Muscle of arm (tissue), 14 donors: ENCODE measurements at places on chromosomes 11 and 22. TPM values are rescaled to one million over a fixed set of nuclear protein-coding genes. Genes with fewer than 3 reads are reported as not detected.

Gene KCNK4
- not detected for polyA plus RNA-seq

Gene RTN4R
- 6.7 TPM for polyA plus RNA-seq

Gene KCNQ1
- 2.5 TPM for polyA plus RNA-seq

Gene FBXO3
- polyA plus RNA-seq: 26.2 TPM

Gene KCNK7
- polyA plus RNA-seq: 1.6 TPM

Gene P2RY6
- 2.4 TPM for polyA plus RNA-seq

Gene FOLR3
- not detected for polyA plus RNA-seq

Gene MUC6
- polyA plus RNA-seq: 0.21 TPM

Gene SULT4A1
- polyA plus RNA-seq: 1.8 TPM

- DNase-seq: no peak
Observed at GRCh38 chr11:30424321-30424720, 101.4 kb downstream of the ARL14EP start.

DNA sequence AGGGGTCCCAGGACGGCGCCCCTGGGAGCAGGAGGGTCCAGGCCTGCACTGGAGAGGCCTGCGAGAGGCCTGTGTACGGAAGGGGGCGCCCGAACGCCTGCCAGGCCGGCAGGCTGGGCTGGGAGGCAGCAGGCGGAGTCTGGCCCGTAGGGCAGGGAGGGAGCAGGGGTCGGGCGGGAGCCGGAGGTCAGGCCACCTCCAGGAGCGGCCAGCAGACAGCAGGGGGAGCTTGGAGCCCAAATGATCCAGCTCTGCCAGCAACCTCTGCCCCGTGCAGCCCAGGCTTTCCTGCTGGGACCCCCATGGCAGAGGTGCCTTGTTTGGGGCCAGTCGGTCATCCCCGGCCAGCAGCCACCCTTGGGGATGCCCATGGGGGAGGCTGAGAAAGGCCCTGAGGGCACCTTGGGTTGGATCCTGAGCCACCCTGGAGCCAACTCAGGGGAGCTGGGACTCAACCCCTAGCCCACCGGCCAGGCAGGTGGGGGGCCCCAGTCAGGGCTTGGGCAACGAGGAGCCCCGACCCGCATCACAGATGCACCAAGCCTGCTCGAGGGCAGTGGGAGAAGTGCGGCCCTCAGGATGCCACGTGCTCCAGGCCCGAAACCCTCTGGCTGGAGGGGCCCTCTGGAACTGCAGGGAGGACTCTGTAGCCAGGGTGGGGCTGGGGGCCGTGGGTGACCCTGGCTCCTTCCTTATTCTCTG is 9.6 kb upstream of the SYT8 start:
- DNase-seq: no peak

- no peak for DNase-seq
Observed at GRCh38 chr11:2474059-2474901, 29.5 kb downstream of the KCNQ1 start.

- peak; percentile 84 for DNase-seq
Observed at GRCh38 chr11:12376259-12377081, 901 bp upstream of the PARVA start.

DNA sequence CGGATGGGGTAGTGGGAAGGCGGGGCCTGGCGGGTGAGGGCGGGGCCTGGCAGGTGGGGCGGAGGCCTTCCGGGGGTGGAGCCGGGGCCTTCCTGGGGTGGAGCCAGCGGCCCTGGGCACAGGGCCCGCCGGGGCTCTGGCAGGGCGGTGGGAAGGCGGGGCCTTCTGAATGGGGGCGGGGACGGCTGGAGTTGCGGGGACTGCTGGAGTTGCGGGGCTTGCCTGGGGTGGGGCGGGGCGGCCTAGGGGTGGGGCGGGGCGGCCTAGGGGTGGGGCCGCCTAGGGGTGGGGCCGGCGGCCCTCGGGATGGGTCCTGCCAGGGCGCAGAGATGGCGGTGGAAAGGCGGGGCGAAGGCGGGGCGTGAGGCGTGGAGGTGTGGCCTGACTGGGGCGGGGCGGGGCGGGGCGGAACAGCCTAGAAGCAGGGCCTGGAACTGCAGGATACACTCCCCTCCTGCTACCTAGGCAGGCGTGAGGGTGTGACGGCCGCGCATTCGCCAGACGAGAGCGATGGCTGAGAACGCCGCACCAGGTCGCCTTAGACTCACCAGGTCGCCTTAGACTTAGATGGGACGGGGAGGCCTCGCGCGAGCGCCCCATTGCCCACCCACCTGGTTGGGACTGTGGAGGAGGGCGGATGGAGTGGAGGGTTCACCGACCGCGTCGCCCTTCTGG is 19.3 kb downstream of the RRP7A start:
- peak; percentile 32 for DNase-seq

DNA sequence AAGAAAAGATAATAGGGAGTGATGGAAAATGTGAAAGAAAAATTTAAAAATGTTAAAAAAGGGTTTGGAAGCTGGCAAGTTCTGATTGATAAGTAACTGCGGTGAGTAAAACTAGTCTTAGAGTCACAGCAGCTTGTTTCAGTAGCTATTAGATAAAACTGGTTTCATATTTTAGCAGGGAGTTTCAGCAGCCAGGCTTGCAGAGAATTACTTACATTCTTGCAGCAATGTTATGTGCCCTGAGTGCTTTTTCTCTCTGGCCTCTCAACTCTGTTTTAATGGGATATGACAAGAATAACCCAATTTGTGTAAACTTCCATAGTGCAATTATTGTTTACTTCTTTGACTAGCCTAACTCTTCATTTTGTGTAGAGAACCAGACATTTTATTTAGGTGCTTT is 33.6 kb downstream of the PPME1 start:
- no peak for DNase-seq

GRCh38 chr11:8933931-8934330 is 1.2 kb upstream of the C11orf16 start:
- DNase-seq: no peak

DNA sequence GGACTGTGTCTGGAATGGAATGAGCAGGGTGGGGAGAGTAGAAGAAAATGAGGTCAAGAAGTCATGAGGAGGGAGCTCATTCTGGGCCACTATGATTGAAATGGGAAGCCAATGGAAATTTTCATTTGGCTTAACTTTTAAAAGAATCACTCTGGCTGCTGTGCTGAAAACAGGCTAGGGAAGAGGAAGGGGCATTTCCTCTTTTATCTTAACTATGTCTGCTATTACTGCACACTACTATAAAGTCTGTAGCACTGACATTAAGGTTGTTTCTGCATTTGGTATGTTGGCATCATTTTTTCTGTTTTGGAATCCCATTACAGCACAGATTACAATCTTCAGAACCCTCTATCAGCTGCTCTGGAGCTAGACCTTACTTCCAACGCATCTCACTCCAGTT is 8.2 kb downstream of the PATL1 start:
- DNase-seq: no peak

- DNase-seq: no peak
Observed at GRCh38 chr22:24830205-24830979, 24.4 kb downstream of the SGSM1 start.

GRCh38 chr11:1193326-1194230 is 29.3 kb upstream of the MUC5B start:
- DNase-seq: no peak

DNA sequence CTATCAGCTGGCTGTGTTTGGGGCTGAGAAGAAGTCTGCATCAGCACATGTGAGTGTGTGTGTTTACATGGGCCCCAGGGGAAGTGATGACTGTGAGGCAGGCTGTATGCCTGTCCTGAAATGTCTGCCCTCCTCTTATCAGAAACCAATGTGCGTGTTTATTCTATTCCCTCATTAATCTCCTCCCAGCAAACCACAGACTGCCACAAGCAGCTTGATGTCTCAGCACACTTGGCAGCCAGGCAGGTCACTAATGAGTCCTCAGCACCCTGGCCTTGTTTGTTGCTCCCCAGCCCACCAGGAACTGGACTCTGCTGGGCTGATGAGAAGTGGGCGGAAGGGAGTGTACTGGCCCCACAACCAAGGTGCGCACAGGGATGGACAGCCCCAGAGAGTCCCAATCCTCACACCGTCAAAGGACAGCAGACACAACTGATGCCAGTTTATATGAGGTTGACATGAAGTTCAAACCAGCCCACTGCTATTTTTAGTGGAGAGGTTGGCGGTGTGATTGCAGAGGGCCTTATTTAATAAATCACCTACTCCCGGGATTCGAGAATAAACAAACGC is 225.8 kb downstream of the ETS1 start:
- DNase-seq: no peak

GRCh38 chr11:30344085-30344484 is 21.2 kb downstream of the ARL14EP start:
- no peak for DNase-seq

- DNase-seq: no peak
Observed at GRCh38 chr11:12260731-12261521, 116.4 kb upstream of the PARVA start.

DNA sequence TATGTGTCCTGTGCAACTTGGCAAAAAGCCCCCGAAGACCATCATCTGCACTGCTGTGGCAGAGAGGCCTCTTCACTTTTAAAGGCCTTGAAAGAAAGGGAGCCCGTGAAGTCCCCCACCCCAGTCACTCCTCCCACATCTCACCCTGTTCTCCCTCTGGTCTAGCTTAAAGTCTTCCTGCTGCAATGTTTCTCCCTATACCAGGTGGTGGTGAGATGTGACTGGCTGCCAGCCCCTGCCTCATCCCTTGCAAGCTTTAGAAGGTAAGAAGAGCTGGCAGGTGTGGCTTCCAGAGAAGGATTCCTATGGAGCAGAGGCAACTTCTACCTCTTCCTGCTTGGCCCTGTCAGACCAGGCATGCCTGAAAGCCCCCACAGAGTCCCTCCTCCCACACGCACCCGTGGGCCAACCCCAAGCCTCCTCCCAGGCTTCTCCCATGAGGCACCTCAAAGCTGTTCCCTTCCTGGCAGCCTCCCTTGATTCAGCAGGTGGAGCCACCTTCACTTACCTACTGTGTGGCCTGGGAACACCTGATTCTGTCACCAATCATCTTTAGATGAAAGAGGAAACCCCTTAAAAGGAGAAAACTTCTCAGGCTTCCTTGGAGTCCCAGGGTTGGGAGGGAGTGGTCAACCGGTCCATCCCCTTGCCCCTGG is 4.0 kb upstream of the TRIM29 start:
- no peak for DNase-seq

DNA sequence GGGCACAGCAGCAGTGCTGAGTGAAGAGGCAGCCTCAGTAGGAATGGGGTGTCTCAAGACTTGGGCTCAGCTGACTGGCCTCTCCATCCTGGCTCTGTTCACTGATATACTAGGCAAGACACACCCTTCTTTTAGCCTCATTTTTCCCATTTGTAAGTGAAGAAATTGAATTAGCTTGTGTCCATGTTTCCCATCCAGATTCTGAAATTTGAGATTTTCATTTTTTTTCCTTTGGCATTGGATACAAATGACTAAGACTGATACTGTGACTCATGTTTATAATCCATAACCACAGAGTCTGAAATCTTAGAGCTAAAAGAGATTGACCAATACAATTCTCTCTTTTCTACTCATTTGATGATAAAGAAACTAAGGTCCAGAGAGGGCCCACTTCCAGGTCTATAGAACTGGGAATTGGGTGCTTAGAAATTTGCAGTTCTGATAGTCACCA is 110.9 kb downstream of the KCNC1 start:
- DNase-seq: no peak

- peak; percentile 56 for DNase-seq
Observed at GRCh38 chr11:45803971-45804760, 783 bp upstream of the SLC35C1 start.
